ENCODE measurements at places on chromosomes 13 and 19.

DNA sequence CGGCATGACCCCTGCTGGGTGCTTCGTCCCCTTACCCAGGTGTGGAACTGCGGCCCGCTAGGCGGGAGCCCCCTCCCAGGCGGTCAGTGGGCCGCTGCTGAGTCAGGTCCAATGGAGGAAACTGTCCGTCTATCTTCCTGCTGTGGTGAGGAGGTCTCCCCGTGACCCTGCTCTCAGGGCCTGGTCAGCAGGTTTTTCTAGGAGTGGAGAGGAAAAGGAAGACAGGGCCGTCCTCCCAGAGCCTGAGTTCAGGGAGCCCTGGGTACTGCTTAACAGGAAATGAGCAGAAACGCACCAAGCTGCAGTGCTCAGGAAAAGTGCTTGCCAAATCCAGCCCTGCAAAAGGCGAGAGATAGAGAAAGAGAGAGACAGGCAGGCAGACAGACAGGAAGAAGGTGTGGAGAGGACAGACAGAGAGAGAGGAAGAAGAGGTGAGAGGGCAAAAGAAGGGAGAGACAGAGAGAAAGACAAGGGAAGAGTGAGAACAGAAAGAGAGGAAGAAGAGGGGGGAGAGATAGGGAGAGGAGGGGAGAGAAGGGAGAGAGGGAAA, 10.3 kb downstream of the SH3GL1 start:
- no peak for DNase-seq

DNA sequence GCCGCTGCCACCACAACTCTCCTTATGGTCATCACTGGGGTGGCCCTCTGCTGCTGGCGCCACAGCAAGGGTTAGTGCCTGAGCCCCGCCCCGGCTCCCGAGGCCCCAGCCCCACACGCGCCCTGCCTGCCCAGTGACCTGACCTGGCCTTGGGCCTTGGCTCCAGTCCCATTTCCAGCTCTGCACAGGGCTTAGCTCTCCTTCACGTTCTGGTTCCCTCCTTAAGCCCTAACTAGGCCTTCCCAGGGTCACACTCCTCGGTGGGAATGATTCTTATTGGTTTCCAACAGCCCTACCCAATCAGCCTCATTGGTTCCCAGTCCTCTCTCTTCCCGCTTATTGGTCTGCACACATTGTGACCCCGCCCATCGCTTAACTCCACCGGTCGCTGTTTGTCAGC, 5.8 kb downstream of the KIRREL2 start:
- DNase-seq, result no peak

DNA sequence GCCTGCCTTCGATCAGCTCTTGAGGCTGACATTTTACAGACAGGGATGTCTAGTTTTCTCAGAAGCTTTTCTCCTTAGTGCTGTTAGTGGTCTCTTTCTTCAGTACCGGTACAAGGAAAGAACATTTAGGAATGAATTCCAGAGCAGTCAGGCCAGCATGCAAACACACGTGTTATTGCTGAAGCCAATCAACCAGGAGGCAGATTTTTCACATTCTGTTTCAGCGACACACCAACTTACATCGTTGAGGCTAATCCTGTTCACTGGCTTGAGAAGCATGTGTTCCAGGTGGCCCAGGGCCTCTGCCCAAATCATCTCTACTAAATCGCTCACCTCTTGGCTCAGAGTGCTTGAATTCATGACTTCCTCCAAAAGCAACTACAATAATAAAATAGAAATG, 19.2 kb downstream of the PARP4 start:
- no peak for DNase-seq

GRCh38 chr13:91112201-91112923, 235.1 kb upstream of the MIR17HG start:
- DNase-seq, result no peak

GRCh38 chr19:843836-844545, 3.2 kb downstream of the PRTN3 start:
- DNase-seq, result no peak

All from hindlimb muscle (tissue), 1 donor.